ENCODE measurements at places on chromosomes 4 and X.

DNA sequence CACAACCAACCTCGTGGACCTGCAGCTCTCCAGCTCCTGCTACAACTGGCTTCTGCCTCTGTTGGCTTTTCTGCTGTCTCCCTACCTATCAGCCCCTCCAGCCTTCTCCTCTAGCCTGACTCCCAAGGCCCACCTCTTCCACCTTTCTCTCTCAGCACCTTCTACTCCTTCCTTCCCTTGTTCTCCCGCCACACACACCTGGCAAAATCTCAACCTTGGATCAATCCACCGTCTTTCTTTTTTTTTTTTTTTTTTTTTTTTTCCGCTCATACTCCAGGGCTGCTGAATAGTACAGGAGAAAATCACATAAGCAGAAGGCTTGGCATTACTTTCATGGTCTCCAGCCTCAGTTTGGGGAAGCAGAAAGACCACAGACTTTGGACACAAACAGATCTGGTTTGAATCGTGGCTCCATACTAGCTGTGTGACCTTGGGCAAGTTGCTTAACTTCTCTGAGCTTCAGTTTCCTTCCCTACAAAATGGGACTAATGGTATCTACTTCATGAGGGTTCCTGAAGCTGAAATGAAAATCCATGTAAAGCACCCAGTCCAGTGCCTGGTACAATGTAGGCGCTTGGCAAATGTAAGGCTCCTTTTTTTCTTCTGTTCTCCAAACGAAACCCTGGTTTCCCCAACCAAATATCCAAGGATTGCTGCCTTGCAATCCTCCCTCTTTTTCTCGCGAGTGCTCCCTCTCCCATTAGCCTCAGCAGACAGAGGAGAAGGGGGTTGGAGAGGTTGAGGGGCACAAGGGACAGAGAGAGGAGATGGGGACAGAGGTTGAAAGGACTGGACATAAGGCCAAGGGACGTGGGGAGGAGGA is 1.7 kb downstream of the FGD1 start:
- DNase-seq, result no peak

- DNase-seq, result no peak
Measured at GRCh38 chrX:40148385-40149285, 50.9 kb upstream of the BCOR start.

DNA sequence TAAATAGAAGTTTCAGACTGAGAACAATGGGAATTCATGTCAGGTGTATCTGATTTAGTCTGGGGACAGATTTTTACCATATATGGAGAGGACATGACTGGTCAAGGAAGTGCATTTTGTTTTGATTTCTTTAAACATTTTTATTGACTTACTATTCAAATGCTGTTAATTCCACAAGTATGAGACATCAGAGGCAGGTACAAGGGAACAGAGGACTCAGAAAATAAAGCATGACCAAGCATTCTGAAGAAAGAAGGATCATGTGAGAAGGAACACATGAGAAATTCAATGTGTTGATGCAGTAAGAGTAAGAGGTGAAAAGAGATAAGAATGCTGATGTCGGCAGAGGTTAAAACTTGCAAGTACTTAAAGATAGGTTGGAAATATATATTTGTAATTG is 1452.6 kb downstream of the PCDH7 start:
- no peak for DNase-seq

DNA sequence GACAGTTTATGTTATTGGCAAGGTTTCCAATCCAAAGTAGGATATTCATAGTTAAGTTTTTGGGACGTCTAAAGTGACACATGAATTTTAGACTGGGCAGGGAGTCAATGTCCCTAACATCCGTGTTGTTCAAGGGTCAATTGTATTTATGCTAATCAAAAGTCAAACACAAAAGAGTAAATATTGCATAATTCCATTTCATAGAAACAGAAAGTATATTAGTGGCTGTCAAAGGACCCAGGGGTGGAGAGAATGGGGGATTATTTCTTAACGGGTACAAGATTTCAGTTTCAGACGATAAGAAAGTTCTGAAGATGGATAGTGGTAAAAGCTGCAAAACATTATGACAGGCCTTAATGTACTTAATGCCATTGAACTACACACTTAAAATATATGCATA is 971.8 kb upstream of the AGA start:
- no peak for DNase-seq

DNA sequence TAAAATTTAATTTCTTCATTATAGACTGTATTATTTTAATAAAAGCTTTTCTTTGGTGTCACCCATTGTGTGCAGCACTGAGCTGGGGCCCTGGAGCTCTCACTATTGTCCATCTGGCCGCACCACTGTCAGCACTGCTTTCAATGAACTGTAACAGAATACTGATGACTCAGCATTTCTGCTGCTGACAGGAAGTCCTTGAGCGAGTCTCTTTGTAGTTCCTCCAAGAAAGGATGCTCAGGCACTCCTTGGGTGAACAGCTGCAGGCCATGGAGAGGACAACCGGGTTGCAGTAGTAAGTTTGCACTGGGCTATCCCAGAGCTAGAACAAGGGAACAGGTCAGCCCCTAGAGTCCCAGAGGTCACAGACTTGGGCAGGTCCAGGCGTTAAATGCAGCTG is 81.6 kb downstream of the SORBS2 start:
- DNase-seq, result no peak

Data from hippocampal formation (tissue), 2 donors.